ENCODE measurements at places on chromosomes 4 and X.
A peak's percentile ranks its signal among the peaks of the same experiment; 100 is the strongest.

DNA sequence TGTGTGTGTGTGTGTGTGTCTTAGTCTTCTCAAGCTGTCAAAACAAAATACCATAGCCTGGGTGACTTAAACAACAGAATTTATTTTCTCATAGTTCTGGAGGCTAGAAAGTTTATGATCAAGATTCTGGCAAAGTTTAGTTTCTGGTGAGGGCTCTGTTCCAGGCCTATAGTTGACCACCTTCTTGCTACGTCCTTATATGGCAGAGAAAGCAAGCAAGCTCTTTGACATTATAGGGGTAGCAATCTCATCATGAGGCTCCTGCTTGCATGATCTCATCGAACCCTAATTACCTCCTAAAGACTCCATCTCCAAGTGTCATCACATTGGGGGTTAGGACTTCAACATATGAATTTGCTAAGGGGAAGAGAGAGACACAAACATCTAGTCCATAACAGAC is 6.9 kb upstream of the AFP start:
- no peak for DNase-seq

GRCh38 chrX:69615779-69616456 is at the start of gene EDA:
Gene EDA, plus strand, starts transcription at chrX:69616113.
- DNase-seq: peak; percentile 80

DNA sequence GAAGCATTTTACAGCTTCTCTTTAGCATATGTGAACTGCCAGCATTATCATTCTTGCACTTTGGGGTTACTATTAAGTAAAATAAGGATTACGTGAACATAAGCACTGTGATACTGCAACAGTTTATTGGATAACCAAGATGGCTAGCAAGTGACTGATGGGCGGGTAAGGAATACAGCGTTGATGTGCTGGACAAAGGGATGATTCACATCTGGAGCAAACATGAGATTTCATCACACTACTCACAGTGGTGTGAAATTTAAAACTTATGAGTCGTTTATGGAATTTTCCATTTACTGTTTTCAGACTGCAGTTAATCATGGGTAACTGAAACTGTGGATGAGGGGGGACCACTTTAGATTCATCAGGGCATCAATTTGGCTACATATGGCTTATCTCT is 16.0 kb downstream of the NBDY start:
- no peak for DNase-seq

DNA sequence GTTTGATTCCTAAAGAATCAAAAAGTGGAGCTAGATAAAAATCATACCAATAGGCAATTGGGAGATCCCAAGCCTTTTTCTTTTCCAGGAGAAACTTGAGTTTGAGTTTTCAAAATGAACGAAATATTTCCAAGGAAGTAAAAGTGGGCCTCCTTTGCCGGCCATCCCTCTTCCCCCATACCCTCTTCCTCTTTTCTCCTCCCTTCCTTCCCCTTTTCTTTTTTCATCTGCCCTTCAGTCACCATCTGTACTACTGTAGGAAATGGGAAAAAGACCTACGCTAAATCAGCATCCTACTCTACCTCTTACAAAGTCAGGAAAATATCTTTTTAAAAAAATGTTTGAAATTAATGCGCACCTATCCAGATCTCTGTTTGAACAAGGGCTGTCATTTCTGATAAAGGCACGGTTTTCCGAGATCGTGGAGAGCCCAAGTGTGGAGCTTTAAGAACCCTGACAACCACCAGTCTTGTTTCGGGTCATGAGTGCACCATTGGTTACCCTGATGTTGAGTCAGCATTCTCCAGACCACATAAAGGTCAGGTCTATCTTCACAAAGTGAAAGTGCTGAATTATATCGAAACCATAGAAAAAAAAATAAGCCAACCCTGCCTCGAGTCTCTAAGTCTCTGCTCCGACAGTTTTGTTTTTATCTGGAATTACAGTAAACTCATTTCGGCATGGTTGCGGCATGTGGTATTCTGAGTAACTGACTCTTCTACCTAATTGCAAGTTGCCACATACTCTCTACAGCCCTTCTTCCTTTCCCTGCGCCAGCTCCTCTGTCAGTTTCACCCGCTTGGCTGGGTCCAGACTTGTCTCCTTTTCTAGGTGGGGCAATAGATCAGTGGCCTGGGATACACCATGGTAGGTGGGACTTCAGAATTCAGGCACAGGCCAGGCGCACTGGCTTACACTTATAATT is 140.2 kb upstream of the KLF3 start:
- DNase-seq: no peak

DNA sequence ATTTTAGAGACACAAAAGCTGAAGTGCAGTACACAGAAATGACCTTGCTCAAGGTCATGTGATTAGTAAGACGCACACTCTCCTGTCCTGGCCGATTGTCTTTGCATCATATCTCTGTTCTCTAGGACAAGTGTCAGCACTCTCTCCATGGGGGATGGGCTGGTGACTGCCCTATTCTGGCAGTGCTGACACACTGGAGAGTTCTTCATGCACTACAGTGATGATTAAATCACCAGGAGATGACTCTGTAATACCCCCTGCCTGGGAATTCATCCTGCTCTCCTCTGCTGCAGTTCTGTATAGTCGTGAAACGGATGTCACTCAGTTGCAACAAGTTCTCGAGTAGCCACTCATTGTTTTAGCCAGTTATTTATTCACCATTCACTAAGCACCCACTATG is 5.3 kb upstream of the SHISA3 start:
- DNase-seq: no peak

DNA sequence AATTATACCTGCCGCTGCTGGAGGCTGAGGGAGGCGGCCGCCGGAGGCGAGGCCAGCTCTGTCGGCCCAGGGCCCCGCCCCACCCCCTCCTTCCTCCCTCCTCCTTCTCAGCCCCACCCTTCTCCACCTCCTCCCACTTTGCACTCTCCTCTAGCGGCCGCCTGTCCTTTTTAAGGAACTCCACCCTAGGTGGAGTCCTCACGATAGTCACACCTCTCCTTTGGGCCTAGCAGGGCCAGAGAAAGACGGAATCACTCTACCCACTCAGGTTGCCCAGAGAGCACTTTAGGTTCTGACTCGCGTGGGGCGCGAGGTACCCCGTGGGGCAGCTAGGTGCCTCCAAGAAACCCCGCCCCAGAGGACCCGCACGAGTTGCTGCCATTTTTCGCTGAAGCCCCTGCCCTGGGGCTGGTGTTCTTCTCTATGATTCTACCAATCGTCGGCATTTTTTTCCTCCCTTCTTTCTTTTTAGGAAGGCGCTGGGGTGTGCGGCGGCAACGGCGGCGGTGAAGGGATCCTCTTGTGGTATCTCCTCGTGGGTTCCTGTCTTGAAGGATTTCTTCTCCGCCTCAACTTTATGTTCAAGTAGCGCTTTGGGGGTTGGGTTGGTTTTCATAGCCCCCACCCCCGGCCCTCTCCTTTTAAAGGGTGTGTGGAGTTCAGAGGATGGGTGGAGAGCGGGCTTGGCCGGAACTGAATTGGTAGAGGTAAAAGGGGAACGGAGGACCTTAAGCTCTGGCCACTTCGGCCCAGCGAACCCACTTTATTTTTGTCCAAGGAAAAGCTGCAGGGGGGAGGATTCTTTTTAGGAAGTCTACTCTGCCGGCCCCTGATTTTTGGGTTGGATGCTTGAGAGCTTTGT is at the start of gene KLF8:
TSS of gene KLF8 (plus strand) at position 136 of the 862 bp plus-strand sequence. CDS start 979 bp downstream, outside the sequence.
- DNase-seq: no peak

- DNase-seq: no peak
Observed at GRCh38 chrX:57918750-57919436, 8.6 kb upstream of the ZXDA start.

DNA sequence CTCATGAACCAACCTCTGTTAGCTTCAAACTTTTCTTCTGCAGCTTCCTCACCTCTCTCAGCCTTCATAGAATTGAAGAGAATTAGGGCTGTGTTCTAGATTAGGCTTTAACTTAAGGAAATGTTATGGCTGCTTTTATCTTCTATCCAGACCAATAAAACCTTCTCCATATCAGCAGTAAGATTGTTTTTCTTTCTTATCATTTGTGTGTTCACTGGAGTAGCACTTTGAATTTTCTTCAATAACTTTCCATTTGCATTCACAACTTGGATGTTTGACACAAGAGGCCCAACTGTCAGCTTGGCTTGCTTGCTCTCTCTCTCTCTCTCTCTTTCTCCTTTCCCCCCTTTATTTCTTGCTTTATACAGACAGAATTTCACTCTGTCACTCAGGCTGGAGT is 22.8 kb upstream of the SOWAHB start:
- DNase-seq: no peak

DNA sequence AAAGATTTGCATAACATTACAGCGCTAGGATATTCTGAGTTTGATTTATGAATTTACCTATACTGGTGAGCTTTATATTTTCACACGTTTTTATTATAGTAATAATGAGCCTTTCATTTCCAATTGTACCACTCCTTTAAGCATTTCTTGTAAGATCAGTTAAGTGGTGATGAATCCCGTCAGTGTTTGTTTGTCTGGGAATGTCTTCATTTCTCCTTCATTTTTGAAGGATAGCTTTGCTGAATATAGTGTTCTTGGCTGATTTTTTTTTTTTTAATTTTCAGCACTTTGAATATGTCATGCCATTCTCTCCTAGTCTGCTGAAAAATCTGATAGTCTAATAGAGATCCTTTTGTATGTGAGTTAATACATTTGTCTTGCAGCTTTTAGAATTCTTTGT is 70.1 kb downstream of the IL15 start:
- no peak for DNase-seq

All from DMS 273 treated with DMSO at 0.1 percent for 48 hours (cell line).